ENCODE measurements at places on chromosomes 2 and 18.
A peak's percentile ranks its signal among the peaks of the same experiment; 100 is the strongest.

GRCh38 chr18:55248495-55248894, 289.2 kb upstream of the CCDC68 start:
- DNase-seq = no peak

DNA sequence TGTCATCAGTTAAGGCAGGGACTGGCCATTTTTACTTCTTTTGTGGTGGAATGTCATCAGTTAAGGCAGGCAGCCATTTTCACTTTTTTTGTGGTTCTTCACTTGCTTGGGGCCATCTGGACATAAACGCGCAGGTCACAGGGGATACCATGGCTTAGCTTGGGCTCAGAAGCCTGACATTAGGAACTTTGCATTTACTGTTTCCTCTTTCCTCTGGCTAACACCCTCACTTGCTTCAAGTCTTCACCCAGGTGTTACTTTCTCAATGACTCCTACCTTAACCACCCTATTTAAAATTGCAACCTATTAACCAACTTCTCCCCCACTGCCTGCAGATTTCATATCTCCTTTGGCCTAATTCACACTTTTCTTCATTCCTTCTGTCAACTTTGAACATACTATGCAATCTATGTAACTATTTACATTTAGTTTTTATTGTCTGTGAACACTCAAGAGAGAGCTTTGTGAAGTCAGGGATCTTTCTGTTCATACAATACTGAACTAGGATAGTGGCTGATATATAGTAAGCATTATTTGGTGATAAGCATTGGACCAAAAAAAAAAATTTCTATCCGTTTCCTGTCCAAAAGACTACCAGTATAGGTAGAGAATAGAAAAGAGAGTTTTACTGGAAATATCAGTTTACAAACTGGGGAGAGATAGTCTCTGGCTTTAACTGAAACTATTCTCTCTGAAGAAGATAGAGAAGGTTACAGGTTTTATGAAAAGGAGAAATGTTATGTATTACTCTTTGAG, 600.1 kb upstream of the ZNF804A start:
- no peak for DNase-seq

- DNase-seq = no peak
Observed at GRCh38 chr2:51553476-51553875, 521.5 kb upstream of the NRXN1 start.

DNA sequence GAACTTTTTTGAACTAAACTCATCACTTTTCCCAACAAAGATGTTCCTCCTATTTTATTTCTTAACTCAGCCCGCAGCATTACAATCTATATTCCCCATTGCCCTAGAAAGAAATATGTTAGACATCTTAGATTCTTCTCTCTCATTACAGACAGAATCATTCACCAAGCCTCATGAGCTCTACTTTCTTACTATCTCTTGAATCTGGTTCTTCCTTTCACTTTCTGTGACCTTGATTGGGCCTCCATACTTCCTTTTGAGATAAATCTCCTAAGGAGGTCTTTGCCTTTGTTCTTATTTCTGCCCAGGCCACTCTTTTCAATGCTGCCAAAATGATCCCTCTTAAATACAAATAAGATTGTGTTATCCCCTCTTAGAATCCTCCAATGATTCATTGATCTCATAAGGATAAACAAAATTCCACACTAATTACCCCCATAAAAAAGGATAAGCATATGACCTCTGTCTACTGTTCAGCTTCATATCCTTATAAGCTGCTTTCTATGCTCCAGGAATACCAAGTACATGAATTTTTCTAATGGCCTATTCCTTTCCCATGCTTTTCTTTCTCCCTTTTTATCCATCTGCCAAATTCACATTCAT, 400.0 kb downstream of the ARHGAP15 start:
- DNase-seq = no peak

GRCh38 chr2:157523270-157524247, 79.7 kb upstream of the CYTIP start:
- no peak for DNase-seq

GRCh38 chr2:241721852-241722251, 12.6 kb upstream of the D2HGDH start:
- DNase-seq = no peak

GRCh38 chr18:79503406-79503805, 107.7 kb downstream of the NFATC1 start:
- no peak for DNase-seq

DNA sequence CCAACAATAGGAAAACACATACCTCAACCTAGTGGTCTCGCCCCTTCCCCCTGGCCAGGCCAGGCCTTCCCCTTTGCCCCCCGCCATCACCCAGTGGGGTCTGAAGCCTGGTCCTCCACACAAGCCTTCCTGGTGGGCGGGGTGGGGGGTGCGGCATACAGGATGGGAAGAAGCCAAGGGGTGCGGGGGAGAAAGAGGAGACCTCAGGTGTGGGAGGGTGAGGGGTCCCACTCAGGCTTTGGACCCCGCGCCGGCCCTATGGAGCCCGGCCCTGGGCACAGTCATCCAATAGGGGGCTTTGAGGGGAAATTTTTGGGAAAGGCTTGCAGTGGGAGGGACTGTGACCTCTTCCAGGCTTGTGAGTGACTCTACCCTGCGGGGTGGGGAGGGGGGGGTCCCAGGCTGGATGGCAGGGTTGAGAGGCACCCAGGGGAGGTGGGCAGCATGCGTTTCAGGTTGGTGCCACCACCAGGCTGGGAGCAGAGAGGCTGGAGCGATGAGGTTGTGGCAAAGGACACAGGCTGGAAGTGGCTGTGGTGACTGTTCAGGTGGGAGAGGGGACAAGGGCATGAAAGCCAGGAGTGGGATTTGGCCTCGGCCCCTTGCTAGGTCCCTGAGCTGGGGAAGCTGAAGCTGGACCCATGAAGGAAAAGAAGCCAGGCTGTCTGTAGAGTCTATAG, 1.3 kb downstream of the SLC66A3 start:
- no peak for DNase-seq

DNA sequence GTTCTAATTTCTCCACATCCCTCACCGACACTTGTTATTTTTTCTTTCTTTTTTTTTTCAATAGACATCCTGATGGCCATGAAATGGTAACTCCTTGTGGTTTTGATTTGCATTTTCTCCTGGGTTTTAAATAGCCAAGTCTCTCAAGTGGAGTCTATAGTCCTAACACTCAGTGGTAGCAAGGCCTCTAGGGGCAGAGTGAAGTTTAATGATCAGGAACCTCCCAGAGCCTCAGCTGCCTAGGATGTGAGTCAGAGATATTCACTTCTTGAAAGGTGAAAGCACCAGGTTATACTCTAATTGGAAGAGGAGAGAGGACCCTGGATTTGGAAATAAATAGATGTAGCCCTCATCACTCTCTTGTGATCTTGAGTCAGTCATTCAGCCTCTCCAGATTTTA, 62.7 kb upstream of the CAPN13 start:
- no peak for DNase-seq

DNA sequence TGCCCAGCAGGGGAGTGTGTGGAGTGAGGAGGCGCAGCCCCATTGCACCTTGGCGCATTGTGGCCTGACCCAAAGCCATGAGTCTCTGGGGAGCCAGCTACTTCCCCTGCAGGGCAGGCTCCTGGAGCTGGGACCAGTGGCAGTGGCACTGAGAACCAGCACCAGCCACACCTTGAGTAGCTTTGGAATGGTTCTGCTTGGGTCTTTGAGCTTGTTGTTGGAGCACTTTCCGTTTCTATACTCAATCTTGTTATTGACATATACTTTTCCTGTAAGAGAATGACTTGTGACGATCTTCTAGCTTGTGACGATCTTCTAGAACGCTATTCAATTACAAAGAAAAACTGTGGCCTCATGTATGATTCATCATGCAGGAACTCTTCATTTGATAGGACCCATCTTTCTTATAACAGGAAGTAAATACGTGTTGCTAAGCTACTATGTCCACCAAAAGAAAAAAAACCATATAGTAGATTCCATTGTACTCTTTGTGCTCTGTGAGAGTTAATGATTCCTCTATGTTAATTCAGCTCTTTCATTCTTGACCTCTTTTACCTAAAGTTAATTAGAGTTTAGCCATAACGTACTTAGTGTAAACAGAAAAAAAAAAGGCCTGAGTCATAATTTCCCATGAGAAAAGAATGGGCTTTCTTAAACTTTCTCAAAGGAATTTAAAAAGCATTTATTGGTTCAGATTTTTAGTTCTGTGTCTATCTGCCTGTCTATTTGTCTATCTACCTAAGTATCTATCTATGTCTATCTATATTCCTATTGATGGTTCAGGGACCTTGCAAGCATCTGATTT, 113.1 kb downstream of the GATA6 start:
- peak; percentile 4 for DNase-seq

DNA sequence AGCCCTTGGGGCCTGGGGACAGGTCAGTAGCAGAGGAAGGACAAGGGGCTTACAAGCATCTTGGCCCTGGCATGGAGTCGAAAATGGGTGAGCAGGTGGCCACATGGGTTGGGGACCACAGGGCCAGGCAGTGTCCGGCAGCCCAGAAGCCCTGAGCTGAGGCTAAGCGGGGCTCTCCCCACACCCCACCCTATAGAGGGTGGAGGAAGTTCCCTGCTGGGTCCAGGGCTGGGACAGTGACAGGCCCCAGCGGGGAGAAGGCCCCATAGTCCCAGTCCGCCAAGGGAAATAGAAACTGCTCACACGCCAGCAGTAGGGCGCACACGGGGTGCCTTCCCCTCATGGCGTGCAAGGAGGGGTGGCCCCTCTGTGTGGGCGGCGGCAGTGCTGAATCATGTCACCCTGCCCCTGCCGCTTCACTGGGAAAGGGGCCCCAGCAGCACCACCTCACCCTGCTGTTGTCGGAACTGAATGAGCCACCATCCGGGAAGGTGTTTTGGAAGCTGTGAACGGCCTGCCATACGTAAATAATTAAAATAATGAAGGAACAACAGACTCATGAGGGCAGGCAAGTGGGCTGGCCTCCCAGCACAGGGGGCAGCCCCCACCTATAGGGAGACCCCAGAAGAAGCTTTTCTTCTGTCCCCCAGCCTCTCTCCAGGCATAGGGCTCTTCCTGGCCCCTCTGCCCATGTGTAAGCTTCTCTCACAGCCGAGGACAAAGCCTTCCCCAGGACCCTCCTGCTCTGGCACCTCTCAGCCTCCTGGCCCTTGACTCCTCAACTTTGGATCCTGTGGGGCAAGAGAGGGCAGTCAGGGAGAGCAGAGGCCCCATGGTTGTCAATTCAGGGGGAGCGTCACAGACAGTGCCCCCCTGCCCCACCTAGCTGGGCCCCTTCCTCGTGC, 12.7 kb upstream of the DUSP2 start:
- DNase-seq = peak; percentile 74

DNA sequence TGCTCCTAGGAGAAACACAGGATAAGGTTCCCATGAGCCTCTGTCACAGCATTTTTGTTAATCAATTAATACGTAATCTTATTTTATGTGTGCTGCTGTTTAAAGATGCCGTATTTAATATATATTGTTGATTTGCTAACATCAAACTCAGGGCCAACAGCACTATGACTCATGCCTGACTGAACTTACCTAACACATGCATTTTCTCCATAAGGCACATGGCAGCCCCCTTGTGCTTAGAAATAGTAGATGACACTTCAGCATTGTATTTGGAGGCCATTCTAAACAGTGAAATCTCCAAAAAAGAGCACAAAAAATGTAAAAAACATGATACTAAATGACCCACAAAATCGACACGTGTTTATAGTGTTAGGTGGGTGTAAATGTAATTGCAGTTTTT, 314.8 kb downstream of the MYCN start:
- DNase-seq = no peak

Data from activated CD4-positive, alpha-beta T cell treated with anti-CD3 and anti-CD28 coated beads, Interleukin-2, amount 50 U/mL, for 1 hour (primary cell).